ENCODE measurements at places on chromosomes 16 and 17.

DNA sequence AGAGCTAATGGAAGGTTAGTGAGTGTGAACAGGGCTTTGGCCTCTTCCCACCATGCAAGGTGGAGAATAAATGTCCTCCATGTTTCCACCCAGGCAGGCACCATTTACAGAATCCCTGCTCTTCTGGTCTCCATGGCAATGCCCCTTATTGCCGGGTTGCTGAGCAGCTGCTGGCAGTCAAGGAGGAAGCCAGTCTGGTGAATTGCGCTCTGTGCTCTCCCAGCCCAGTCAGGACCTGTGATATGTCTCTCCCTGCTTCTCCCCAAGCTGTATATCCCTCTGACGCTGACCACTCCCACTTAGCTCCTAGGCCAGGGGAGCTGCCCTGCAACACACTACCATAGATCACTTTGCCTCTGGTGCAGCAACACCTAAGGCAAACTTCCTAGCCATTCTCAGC is 402.1 kb upstream of the ERCC4 start:
- DNase-seq: no peak

DNA sequence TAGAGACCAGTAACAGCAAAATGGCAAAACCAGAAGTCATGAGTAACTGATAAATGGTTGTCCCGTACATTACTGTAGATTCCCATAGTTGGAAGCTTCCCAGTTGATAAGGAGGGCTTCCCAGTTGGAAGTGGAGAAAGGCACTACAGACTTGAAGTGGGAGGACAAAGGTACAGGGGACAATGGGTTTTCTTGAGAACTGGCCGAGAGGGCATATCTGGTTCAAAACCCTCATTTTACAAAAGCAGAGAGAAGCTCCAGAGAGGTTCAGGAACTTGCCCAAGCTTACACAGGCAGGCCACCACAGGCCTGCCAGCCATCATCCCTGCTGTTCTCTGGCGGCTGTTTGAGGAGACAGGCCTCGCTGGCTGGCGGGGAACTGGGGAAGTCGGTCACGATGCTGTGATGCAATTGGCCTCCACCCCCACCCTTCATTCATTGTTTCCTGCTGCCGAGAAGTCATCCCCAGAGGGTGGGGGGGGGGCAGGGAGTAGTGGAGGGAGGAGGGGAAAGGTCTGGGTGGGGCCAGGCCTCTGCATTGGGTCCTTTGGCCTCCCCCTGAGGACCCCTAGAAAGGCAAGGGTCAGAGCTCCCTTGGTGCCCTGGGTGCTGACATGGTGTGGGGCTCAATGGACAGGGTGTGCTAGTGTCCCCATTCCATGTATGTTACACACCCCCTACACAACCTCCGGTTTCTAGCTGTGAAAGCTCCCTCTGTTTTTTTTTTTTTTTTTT is 3.0 kb downstream of the UBALD2 start:
- DNase-seq: peak; percentile 78

DNA sequence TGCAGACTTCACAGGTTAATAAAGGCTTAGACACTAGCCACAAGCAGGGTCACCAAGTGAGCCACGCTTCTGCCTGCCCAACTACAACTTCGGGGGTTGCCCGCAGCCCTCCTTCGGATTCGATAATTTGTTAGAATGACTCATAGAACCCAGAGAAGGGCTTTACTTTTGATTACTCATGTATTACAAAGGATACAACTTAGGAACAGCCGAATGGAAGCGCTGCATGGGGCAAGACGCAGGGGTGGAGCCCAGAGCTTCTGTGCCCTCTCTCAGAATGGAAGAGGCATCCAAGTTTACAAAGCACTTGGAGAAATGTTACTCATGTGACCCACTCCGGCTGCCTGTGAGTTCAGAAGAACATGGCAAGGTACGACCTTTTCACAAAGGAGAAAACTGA is 7.5 kb upstream of the CDH5 start:
- no peak for DNase-seq

DNA sequence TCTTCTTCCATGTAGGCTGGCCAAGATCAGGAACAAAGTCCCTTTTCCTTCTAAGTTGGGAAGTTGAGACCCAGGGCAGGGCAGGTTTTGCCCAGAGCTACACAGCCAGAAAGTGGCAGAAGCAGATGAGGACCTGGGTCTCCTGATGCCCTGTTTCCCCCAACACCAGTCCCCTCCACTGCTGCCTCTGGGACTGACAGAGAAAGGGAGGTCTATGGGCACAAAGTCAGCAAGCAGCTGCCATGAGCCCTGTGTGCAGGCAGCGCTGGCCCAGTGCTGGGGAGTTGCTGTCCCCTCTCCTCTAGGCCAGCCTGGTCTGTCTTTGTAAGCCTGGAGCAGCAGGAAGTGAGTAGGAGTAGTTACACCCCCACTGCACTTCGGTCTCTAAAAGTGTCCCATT is 46.9 kb upstream of the NKD1 start:
- no peak for DNase-seq

- no peak for DNase-seq
Measured at GRCh38 chr16:5430598-5430997, 333.0 kb upstream of the EEF2KMT start.

GRCh38 chr17:47829870-47830269 is 1.5 kb downstream of the MRPL10 start:
- no peak for DNase-seq

GRCh38 chr17:4958102-4958501 is 7.2 kb downstream of the ENO3 start:
- DNase-seq: no peak

- DNase-seq: no peak
Measured at GRCh38 chr16:30444231-30445148, 1.2 kb downstream of the SEPHS2 start.

- DNase-seq: no peak
Measured at GRCh38 chr17:49987681-49988441, 7.2 kb downstream of the DLX3 start.

- DNase-seq: peak; percentile 59
Measured at GRCh38 chr17:29292071-29292991, 1.6 kb downstream of the NUFIP2 start.

- no peak for DNase-seq
Measured at GRCh38 chr17:45743626-45744326, 40.3 kb upstream of the CRHR1 start.

DNA sequence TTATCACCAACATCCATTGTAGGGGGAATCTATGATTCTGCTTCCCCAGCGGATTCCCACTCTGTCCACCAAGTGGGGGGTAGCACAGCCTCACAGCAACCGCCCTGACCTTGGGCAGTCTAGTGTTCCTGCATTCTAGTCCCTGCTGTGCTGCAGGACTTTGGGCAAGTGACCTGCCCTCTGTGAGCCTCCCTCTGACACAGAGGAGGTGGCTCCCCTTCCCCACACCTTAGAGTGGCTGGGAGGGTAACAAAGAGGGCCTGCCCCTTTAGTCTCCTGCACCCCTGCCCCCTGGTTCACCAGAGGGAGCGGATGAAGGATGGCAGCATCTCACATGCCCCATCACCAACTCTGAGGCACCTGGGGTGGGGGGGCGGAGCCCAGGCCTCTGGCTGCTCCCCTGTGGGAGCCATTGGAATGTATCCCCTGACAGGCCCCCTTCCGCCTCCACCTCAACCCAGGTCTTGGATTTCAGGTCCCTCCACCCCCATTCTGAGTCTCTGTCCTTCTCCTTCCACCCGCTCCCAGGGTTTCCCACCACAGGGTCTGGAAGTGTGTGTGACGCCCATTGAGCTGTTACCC is 10.1 kb downstream of the GAS2L2 start:
- DNase-seq: no peak

- DNase-seq: no peak
Measured at GRCh38 chr17:45705123-45706009, 78.8 kb upstream of the CRHR1 start.

GRCh38 chr17:74539281-74539820 is 6.6 kb downstream of the CD300C start:
- no peak for DNase-seq

GRCh38 chr17:43556292-43556691 is 10.2 kb upstream of the ETV4 start:
- DNase-seq: no peak
